ENCODE measurements at places on chromosomes 13 and 19.

- no peak for DNase-seq
These were observed 32.1 kb upstream of the OR1M1 start for GRCh38 chr19:9054765-9055164.

GRCh38 chr19:17754634-17755442 lies 3.6 kb downstream of the FCHO1 start:
- DNase-seq: no peak

GRCh38 chr13:99228737-99229691 lies 28.4 kb downstream of the UBAC2 start:
- DNase-seq: peak; percentile 94

GRCh38 chr19:1045247-1045603 lies 5.3 kb downstream of the ABCA7 start:
- no peak for DNase-seq

- no peak for DNase-seq
These were observed 32.4 kb downstream of the PHF11 start for GRCh38 chr13:49528161-49528560.

- no peak for DNase-seq
These were observed 8.6 kb downstream of the FPR3 start for GRCh38 chr19:51803519-51803918.

DNA sequence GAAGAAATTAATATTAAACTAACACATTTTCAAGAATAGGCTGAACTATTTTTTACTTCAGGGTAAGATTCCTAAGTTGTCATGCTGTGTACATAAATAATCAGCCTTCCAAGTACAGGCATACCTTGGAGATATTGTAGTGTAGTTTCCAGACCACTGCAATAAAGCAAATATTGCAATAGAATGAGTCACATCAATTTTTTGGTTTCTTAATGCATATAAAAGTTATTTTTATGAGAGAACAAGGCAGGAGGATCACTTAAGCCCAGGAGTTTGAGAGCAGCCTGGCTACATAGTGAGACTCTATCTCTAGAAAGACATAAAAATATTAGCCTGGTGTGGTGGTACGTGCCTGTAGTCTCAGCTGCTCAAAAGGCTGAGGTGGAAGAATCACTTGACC lies 511.5 kb downstream of the UQCRFS1 start:
- DNase-seq: peak; percentile 86

DNA sequence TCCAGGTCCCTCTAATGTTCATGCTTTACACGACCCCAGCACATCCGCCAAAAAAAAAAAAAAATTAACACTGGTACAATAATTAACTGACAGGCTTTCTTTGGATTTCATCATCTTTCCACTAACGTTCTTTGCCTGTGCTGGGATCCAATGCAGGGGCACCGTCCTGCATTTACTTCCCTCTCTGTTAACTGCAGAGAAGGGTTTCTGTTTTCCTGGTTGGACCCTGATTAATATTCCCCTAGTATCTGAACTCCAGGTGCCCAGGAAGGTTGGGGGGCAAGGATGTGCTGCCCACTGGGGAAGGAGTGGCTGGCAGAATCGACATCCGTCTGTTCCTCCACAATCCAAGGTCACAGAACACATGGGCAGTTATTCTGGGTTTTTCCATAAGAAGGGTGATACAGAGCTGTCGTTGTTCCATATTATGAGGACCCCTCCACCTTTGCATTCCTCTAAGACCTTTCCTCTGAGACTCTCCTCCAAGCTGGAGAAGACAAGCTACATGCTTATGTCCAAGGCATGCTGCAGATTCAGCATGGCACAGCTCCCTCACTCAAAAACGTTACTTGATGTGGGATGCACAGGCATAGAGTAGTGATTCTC lies 4.5 kb upstream of the LAIR1 start:
- DNase-seq: no peak

DNA sequence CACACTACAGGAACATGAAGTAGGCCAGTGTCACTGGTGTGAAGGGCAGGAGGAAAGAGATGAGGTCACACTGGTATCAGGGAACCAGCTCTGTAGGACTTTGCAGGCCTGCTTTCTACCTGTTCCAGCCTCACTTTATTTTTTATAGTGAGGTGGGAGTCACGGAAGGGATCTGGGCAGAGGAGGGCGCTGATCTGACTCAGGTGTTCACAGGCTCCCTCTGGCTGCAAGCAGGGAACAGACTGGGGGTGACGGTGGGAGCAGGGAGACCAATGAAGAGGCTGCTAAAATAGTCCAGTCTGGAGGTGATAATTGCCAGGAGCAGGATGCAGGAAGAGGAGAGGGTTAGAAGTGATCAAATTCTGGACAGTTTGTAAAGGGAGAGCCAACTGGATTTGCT lies 2.8 kb downstream of the THAP8 start:
- DNase-seq: no peak

GRCh38 chr13:34044660-34045080 lies 226.7 kb downstream of the RFC3 start:
- DNase-seq: peak; percentile 78

DNA sequence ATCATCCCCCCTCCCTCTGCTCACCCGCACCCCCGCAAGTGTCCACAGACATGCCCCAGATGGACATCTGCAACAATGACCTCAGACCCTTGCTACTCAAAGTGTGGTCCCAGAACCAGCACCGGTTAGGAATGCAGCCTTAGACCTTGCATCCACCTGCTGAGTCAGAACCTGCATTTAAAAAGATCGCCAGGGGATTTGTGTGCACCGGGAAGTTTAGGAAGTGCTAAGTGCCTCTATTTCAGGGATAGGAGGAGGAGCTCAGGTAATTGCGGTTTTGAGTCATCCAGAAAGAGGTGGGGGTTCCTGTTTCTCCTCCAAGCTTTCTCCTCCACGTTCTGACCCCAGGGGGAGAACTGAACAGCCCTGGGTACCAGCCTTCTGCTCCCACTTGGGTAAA lies 46.2 kb downstream of the CACNA1A start:
- no peak for DNase-seq

DNA sequence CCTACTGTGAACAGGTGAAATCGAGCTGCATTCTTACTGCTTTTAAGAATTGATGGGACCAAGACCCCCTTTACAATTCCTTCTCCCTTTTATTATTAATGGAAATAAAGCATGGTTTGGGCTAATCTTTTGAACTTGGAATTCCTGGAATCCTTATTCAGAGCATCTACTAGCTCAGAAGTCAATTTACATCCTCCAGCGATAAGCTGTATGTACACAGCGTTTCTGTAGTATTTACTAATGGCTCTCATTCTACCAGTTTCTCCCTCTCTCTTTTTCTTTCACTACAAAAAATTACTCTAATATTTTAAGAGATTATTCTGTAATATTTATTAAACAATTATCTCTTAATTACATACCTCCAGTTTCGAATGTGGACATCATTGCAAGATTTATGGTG lies 31.5 kb downstream of the FREM2 start:
- no peak for DNase-seq

DNA sequence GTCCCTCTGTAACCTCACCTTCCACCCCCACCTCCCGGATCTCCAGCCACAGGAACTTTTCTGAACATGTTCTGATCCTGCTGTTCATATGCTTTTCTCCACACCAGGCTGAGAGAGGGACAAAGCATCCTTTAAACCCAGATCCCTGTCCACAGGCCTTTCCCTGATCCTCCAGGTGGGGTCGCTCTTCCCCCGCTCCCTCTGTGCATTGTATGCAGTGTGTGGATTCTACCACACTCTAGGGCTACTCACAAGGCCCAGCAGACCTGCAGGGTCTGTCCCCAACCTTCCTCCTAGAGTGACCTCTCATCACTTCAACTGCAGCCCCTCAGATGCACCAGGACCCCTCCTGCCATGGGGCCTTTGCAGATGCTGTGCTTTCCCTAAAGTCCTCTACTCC lies 1200.6 kb downstream of the UQCRFS1 start:
- no peak for DNase-seq

- DNase-seq: no peak
These were observed 9.6 kb upstream of the NUMBL start for GRCh38 chr19:40700083-40700482.

DNA sequence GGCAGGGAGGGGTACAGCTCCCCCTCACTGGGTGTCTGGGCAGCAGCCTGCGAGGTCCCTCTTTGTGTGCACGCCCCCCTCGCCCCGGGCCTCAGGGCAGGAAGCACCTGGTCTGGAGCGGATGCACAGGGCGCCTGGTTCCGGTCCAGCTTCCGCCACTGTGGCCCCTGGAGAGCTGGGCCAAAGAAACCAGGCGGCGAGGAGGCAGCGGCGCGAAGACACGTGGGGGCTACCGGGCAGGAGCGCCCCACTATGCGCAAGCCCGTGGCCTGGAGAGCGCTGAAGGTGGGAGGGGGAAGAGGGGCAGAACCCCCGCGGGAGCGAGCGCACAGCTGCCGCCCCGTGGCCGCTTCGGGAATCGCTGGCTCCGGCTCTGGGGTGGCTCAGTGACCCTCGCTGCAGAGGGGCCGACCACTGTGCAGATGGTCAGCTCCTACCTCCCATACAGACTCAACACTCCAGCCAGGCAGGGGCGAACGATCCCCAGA lies 1.7 kb upstream of the LYL1 start:
- no peak for DNase-seq

DNA sequence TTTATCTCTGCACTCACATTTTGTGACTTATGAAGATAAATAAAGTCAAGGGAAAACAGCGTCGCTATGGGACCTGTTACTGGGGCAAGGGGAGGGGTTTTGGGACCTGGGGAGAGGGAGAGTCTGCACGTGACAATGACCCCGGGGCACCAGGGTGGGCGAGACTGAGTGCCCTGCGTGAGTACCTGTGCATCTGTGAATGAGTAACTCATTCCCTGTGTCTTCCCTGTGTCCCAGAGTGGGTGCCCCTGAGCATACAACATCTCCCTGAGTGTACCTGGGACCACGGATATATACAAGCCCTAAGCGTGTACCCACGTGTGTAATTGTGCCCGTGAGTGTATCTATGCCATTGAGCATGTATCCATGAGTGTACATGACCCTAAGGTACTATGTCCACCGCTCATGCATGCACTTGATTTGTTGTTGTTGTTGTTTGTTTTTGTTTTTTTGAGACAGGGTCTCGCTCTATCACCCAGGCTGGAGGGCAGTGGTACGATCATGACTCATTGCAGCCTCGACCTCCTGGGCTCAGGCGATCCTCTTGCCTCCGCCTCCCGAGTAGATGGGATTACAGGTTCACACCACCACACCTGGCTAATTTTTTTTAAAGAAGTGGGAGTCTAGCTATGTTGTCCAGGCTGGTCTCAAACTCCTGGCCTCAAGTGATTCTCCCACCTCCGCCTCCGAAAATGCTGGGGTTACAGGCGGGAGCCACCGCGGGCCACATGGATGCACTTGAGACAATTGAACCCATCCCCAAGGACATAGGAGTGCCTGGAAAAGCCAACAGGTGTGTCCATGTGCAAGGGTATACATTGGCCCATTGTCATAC lies 645 bp upstream of the TRAPPC5 start:
- no peak for DNase-seq

GRCh38 chr13:40819797-40820315 lies 30.4 kb downstream of the SLC25A15 start:
- DNase-seq: no peak

GRCh38 chr13:80530191-80530590 lies 189.3 kb upstream of the SPRY2 start:
- peak; percentile 29 for DNase-seq

GRCh38 chr19:37227996-37228395 lies 10.0 kb downstream of the ZNF383 start:
- no peak for DNase-seq

DNA sequence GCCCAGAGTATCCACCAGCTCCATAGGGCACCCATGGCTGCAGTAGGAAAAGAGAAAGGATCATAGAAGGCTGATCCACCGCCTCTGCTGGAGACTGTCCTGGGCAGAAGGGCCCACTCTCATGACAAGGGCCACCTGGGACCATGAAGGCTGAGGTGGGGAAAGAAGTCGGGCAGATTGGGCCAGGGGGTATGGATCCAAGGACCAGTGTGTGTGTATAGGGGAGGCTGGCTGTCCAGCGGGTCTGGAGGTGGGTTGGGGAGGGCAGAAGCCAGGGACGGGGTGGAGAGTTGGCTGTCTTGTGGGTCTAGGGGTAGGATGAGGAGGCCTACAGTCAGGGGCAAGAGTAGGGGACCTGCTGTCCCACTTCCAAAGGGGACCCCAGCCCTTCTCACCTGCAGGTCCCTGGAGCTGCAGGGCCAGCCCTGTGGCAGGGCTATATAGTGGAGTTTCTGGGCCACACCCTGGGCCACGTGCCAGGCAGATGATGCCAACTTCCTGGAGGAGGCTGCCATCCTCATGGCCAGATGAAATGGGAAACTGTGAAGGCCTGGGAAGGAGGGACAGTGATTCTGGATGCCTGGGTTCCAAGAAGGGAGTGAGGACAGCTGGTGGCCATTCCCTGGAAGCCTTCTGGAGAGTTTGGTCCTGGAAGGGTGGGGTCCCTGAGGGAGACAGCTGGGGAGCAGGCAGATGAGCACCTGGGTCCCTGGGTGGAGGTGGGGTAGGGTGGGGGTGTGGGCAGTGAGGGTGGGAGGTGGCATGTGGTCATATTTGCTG lies at the start of gene FCGBP:
Gene FCGBP, minus strand, starts transcription at position 51 of the 780 bp plus-strand sequence.
- no peak for DNase-seq

DNA sequence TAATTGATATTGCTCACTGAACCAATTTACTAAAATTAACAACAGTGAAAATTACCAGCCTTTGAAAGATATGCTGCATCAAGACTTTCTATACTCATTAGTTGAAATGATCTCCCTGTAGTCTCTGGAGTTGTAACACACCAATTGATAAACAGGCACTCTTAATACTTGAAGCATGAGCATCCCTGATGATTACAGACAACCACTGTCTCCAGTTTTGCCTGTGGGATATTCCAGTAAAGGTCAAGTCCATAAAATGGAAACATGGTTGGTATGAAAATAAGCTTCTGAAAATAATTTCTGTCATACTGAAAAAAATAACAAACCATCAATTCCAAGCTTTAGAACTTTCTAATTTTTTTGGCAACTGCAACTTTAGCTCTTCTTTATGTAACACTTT lies 405.8 kb downstream of the SPRY2 start:
- peak; percentile 45 for DNase-seq

GRCh38 chr19:48724796-48725753 lies 5.5 kb upstream of the MAMSTR start:
- DNase-seq: peak; percentile 96

GRCh38 chr13:95463531-95463930 lies 89.0 kb upstream of the CLDN10 start:
- no peak for DNase-seq

DNA sequence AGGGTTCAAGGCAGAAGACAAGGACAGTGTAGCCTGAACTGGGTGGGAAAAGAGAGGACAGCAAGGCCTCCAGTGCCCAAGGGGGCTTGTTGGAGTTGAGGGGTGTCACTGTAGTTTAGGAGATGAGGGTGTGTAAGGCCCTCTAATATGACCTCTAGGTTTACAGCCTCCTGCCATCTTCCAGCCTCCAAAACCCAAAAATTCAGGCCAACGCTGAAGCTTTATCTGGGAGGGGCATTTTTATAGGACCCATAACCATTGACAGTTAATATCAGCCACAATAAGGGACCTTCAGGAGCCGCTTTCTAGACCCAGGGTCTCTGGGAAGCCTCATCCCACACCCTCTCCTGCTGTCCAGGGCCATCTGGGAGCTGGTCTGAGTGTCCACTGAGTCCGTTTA lies 2.8 kb downstream of the KLF1 start:
- no peak for DNase-seq

- peak; percentile 71 for DNase-seq
These were observed 13.1 kb downstream of the EPS8L1 start for GRCh38 chr19:55088543-55089341.

GRCh38 chr19:13881251-13881691 lies 4.3 kb downstream of the NANOS3 start:
- DNase-seq: peak; percentile 34
